ENCODE measurements at places on chromosomes 3 and 15. TPM values are rescaled to one million over a fixed set of nuclear protein-coding genes. Genes with fewer than 3 reads are reported as not detected.
A peak's percentile ranks its signal among the peaks of the same experiment; 100 is the strongest.

DNA sequence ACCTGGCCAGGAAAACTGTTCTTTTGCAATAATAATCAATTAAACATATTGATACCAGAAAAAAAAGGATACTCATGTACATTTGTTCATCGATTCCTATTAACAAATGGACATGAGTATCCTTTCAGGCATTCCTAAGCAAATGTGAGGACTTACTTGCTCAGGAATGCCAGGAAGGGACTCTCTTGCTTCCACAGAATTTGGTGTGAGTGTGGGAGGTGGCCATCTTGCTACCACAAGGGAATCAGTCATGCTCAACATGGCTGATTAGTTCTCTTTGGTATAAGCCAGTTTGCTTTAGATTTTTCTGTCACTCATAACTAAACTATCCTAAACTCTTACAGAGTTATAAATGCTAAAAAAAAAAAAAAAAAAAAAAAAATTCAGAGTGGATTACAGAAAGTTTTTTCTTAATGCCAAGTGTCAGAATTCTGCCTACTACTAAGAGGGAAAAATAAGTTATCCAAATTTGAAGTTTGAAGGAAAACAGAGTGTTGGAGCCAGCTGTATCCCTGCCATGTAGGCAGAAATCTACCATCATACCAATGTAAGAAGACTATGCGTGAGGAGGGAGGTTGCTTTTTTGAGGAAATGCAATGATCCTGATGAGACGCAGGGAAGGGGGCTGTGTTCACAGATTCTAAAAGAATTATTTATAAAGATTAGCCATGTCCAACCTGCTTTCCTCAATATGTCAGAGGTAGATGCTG is 98.7 kb downstream of the PLD1 start:
- no peak for ATAC-seq

DNA sequence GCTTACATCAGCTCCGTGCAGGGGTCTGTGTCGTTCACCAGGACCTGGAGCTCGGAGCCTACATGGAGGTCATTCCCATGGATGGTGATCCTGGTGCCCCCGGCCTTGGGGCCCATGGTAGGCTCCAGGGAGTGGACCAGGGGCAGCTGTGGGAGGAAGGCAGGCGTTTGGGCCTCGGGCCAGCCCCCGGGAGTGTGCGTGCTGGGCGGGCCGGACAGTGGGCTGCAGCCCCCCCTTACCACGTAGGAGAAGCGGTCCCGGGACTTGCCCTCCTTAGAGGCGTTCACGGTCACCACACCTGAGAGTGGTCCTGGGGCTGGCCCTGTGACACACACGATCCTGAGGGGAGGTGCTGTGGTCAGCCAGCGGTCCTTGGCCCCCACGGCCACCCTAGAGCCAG is 29.6 kb downstream of the H1-8 start:
- ATAC-seq: no peak

GRCh38 chr3:160583451-160583850 is 18.1 kb upstream of the KPNA4 start:
- ATAC-seq: no peak

DNA sequence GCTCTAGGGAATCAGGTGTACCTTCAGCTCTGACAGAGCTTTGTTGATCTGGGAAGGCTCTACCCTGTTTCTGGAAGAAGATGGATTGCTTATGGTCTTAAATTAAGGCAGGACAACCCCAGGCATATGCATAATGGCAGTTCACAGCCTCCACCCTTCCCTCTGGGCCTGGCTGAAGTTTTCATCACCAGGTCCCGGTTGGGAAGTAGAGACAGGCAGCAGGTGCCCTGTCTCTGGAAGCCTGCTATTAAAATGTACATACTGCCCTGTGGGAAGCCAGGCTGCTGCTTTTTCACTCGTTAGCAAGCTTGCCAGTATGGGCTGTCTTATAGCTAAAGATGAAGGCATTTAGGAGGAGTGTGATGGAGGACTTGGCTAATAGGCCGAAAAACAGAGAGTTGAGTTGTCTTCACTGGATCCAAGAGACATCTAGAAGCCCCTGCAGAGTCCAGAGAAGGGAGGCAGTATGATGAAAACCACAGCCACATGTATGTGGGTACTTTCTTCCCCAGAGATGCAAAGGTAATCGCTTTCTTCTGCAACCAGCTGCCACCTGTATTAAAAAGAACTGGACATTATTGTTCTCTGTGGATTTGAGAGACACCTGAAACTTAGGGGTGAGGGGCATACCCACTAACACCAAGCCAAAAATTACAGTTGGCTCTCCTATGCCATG is 34.4 kb downstream of the ABHD2 start:
- ATAC-seq: no peak

GRCh38 chr15:27070841-27071240 is 99.9 kb downstream of the GABRG3 start:
- no peak for ATAC-seq

- peak; percentile 78 for ATAC-seq
These were observed 133.4 kb upstream of the SMAD3 start for GRCh38 chr15:66931768-66932633.

DNA sequence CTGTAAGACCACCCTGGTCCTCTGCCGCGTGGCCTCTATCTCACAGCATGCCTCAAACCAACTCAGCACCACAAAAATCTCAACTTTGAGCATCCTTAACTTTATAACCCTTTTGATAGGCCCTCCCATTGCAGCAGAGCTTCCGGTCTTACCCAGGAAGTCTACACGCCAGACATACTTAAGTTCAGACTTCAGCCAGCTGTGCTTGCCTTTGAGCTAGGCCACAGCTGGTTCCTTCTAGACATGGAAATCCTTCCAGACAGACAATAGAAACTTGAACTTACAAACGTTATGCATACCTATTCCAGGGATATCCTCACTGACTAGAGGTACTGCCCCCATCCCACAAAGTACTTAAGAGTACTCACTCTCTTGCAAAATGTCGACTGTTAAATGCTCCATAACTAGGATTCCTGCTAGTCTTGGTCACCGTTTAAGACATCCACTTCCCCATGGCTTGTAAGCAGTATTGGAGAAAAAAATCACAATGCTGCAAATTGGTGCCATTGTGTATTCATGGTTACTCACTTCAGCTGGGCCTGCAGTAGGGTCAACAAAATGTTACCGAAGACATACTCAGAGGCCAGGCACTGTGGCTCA is 183.5 kb downstream of the TBL1XR1 start:
- ATAC-seq: no peak

Gene NTRK3
- 1.00 TPM for total RNA-seq

Gene COL6A6
- total RNA-seq: 0.08 TPM

Gene WDR6
- total RNA-seq: 36.3 TPM

Data from esophagus mucosa (tissue), 1 donor.